Uterus (tissue), 4 donors: ENCODE measurements at places on chromosomes 12 and 14. TPM values are rescaled to one million over a fixed set of nuclear protein-coding genes. Genes with fewer than 3 reads are reported as not detected.

MTERF2 gene
- total RNA-seq: 3.8 TPM

- DNase-seq: no peak
These were observed 277.3 kb upstream of the ATP2B1 start for GRCh38 chr12:89985935-89986334.

- DNase-seq: no peak
These were observed 15.4 kb downstream of the TRAFD1 start for GRCh38 chr12:112140728-112141127.

DNA sequence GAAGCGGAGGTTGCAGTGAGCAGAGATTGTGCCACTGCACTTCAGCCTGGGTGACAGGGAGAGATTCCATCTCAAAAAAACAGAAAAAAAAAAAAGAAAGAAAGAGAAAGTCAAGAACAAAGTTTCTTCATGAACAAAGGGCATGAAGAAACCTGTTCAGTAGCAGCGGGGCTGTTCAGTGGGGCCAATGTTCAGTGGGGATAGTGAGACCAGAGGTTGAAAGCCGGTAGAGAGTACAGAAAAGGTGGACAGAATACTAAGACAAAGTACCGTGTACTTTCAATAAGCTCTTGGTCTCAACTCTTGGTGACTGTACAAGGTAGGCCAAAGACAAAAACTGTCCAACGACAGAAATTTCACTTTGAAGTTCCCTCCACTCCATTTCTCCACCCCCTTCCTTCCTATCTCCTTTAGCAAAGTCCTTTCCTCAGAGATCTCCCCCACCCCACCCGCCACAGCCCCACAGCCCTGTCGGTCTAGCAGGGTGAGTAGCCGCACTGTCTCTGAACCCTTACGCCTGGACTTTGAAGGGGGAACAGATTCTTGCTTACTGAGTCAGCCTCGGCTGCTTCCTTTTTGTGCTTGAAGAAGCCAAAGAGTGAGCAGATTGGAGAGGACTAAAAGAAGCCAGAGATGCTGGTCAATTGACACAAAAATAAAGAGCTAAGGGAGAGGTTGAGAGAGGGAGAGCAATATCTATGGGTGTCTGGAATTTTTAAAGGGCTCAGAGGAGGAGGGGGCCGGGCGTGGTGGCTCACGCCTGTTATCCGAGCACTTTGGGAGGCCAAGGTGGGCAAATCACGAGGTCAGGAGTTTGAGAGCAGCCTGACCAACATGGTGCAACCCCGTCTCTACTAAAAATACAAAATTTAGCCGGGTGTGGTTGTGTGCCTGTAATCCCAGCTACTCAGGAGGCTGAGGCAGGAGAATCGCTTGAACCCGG is 44.2 kb upstream of the FOS start:
- DNase-seq: no peak
